Brain pericyte (primary cell): ENCODE measurements at places on chromosomes 12 and 14.

DNA sequence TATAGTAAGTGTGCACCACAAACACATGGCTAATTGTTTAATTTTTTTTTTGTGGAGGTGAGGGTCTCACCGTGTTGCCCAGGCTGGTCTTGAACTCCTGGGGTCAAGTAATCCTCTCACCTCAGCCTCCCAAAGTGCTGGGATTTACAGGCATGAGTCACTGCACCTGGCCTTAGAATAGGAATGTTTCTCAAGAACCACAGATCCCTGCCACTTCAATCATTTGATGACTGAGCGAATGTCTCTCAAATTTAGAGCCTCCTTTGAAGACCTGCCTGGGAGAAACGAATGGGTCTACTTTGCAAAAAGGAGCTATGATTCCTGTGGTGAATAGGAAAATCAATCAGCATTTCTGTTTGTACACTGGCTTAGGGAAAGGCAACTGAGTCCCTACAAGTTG is 33.5 kb upstream of the CHST11 start:
- DNase-seq, result no peak

GRCh38 chr14:74924061-74924460 is 1.0 kb upstream of the RPS6KL1 start:
- DNase-seq, result no peak

DNA sequence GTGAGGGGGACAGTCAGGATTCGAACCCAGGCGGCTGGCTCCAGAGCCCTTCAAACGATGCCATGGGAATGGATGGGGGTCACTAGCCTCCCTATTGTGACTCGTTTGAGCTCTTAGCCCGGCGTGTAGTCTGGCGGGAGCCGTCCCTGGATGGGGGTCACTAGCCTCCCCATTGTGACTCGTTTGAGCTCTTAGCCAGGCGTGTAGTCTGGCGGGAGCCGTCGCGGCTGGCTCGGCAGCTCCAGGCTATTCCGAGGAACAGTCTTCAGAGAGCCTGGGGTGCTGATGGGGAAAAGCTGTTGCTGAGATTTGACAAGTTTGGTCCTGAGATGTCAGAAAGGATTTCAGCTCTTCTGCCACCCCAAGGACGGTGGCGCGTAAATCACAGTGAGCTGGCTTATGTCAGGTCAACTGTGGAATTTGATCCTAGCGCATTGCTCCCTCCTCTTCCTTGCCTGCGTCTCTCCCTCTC is 58.3 kb downstream of the CALM1 start:
- no peak for DNase-seq

- no peak for DNase-seq
Observed at GRCh38 chr12:23098110-23098509, 473.1 kb downstream of the ETNK1 start.

- DNase-seq, result no peak
Observed at GRCh38 chr12:109795023-109795422, 38.2 kb downstream of the TRPV4 start.

GRCh38 chr14:33699300-33699983 is 251.4 kb downstream of the EGLN3 start:
- DNase-seq, result no peak

DNA sequence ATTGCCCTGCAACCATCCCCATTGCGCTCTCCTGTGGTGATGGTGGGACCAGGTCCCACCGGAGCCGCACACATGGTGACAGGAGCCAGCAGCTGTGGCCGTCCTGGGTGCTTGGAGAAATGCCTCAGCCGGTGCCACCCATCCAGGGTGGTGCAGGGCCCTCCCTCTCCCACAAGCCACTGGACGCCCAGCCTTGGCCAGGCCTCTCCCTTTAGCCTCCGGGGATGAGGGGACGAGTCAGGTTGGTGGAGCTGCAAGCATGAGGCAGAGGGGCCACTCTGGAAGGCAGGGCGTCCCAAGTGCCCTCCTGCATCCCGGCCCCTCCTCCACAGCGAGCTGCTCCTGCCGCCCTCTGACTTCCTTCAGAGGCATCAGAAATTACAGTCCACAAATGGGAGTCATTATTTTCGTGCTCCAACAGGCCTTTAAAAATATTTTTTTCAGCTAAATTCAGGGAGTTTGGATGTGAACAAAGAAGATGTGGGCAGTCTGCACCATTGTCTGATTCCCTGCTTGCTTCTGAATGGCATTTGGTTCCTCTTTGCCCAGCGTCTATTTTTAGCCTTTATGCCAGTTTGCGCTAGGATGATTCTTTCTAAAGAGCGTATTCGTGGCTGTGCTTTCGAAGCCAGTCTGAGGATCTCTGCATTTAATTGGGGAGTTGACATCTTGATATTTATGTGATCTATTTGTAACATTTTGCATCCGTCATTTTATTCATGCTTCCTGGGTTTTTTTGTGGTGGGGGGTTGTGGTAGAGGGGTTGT is 189.4 kb downstream of the ADGRD1 start:
- no peak for DNase-seq

DNA sequence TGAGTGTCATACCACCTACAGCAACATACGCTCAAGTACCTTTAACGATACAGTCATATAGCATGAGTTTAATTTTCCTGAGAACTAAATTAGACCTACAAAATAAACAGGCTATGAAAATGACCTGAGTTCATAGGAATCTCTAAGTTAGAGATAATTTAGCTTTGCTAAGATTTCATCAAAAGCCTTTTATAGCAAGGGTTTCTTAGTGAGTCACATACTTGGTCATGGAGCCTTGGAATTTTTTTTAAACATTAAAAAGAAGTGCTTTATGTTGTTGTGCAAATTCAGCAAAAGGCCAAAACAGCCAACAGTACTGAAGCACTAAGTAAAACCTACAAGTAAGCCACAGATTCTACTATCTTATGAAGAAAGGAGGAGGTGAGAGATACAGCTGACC is 93.6 kb upstream of the FERMT2 start:
- no peak for DNase-seq

DNA sequence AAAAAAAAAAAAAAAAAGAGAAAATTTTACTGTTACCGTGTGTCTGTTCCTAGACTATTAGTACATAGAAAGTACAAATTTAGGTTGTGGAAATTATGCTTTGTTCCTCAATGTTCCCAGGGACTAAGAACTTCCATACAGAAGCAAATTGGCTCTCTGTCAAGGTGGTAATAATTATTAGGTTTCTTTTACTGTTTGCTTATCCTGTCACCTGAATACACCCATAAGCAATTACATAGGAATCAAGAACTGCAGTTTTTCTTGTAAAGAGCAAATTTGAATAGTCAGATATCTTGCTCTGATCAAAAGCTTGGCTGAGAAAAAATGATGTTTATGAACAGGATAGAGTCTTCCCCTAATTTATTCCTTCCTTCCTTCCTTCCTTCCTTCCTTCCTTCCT is 191.2 kb downstream of the AEBP2 start:
- DNase-seq, result no peak

- no peak for DNase-seq
Observed at GRCh38 chr14:96176811-96177211, 27.8 kb upstream of the BDKRB2 start.
